Memory B cell (primary cell): ENCODE measurements at places on chromosomes 2 and 18.

GRCh38 chr2:37738266-37738885 is 66.9 kb upstream of the CDC42EP3 start:
- H3K27ac ChIP-seq = no peak overlapping the region
- no peak for DNase-seq
- peaks cover 4% of the 10 kb centered on the region for H3K4me1 ChIP-seq
- H3K36me3 ChIP-seq = no peaks in the 10 kb centered on the region
- H3K4me3 ChIP-seq = no peak overlapping the region

DNA sequence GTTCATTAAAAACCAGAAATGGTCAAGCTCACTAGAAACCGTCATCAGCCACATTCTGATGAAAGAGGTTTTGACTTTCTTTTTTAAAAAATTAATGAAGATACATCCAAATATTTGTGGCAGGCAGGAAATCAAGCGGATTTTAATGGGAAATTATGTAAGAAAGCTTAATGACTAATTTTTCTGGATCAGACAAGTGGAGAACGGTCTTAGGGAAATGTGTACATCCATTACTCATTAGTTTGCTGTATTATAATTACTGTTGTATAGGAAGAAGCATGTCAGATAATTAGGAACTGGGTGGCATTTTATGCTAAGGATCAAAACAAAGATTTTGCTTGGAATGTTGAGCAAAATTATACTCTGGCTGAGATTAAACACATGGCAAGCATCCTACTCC is 39.4 kb downstream of the AGAP1 start:
- no peaks in the 10 kb centered on the region for H3K27me3 ChIP-seq
- no peak overlapping the region for H3K27ac ChIP-seq
- DNase-seq = no peak
- no peak overlapping the region for H3K4me3 ChIP-seq
- H3K36me3 ChIP-seq = no peaks in the 10 kb centered on the region

DNA sequence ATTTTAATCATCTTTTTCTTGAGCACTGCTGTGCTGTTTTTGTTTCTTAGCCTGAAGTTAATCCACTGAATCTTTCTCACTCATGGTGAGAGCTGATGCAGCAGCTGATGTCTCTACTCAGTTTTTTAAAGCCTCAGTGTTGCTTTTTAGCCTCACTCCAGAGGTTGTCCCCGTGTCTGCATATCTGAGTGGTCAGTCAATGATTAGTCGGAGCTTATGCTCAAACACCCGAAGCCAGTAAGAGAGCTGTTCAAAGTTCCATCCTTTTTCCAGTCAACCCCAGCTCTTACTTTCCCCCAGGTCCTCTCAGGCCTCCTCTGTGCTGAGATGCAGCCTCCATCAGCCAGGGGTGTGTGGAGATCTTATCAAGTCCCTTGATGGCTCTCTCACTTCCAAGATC is 81.1 kb downstream of the MBOAT2 start:
- H3K4me3 ChIP-seq = no peak overlapping the region
- no peak overlapping the region for H3K27ac ChIP-seq
- no peaks in the 10 kb centered on the region for H3K36me3 ChIP-seq
- H3K4me1 ChIP-seq = no peaks in the 10 kb centered on the region
- no peak for DNase-seq

GRCh38 chr2:203949228-203949627 is 12.7 kb downstream of the ICOS start:
- H3K27ac ChIP-seq = no peak overlapping the region
- H3K4me1 ChIP-seq = peaks cover 4% of the 10 kb centered on the region
- DNase-seq = no peak
- no peak overlapping the region for H3K4me3 ChIP-seq
- H3K36me3 ChIP-seq = no peaks in the 10 kb centered on the region
- no peaks in the 10 kb centered on the region for H3K27me3 ChIP-seq

DNA sequence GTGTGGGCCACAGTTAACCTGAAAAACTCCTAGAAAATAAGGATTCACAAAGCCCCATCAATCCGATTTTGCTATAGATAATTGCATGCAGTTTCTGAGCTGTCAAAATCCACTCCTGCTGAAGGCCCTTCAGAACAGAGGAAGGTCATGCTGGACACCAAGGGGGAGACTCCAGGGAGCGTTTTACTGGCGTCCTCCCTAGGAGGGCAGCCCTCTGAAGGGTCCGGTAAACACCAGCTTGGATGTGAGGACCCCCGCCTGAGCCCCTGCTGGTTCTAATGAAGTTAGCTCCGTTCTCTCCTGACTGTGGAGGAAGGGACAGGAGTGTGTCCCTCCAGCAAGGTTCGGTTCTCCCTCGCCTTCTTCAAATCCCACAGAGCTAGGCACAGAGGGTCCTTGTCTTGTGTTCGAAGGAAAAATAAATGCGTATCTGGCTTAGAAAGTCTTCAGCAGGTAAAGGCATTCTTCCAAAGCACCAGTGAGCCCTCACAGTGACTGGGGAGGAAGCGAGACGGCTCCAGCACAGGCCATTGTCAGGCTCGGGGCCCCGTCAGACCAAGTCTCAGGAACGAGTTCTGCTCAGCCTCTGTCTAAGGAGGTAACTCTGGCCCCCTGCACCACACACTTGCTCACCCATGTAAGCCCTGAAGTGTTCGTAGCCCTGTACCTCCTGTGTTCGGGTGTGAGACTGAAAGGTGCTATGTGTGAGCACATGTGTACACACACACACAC is 41.6 kb downstream of the CABLES1 start:
- peaks cover 2% of the 10 kb centered on the region for H3K27me3 ChIP-seq
- no peak for DNase-seq
- no peaks in the 10 kb centered on the region for H3K36me3 ChIP-seq
- H3K4me3 ChIP-seq = no peak overlapping the region

- no peak overlapping the region for H3K27ac ChIP-seq
- no peak overlapping the region for H3K4me3 ChIP-seq
- no peaks in the 10 kb centered on the region for H3K4me1 ChIP-seq
- no peak for DNase-seq
- peaks cover 8% of the 10 kb centered on the region for H3K27me3 ChIP-seq
- H3K36me3 ChIP-seq = no peaks in the 10 kb centered on the region
These were observed 23.4 kb upstream of the RMP24 start for GRCh38 chr18:35949090-35949489.

DNA sequence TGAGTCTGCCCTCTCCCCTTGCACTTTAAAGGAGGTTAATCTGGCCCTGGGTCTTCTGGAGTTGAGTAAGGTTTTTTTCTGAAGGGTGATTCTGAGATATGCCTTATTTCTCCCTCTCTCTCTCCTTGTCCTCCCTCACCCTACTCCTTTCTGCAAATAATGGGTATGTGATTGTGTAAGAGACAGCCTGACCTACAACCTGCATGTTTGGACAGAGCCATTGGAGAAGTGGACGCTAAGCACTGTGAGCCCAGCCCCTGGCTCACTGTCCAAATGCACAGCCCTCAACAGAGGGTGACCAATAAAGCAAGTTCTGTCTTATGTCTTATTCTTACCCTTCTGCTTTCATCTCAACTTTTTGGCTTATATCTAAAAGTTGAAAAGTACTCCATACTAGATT is 71.5 kb downstream of the SPP2 start:
- H3K27ac ChIP-seq = no peak overlapping the region
- no peak overlapping the region for H3K4me3 ChIP-seq
- DNase-seq = no peak
- H3K27me3 ChIP-seq = peaks cover 9% of the 10 kb centered on the region
- H3K4me1 ChIP-seq = no peaks in the 10 kb centered on the region
- no peaks in the 10 kb centered on the region for H3K36me3 ChIP-seq

- no peak for DNase-seq
- H3K36me3 ChIP-seq = no peaks in the 10 kb centered on the region
- H3K4me1 ChIP-seq = no peaks in the 10 kb centered on the region
- no peak overlapping the region for H3K4me3 ChIP-seq
These were observed 132.9 kb downstream of the SOCS6 start for GRCh38 chr18:70421471-70422390.

DNA sequence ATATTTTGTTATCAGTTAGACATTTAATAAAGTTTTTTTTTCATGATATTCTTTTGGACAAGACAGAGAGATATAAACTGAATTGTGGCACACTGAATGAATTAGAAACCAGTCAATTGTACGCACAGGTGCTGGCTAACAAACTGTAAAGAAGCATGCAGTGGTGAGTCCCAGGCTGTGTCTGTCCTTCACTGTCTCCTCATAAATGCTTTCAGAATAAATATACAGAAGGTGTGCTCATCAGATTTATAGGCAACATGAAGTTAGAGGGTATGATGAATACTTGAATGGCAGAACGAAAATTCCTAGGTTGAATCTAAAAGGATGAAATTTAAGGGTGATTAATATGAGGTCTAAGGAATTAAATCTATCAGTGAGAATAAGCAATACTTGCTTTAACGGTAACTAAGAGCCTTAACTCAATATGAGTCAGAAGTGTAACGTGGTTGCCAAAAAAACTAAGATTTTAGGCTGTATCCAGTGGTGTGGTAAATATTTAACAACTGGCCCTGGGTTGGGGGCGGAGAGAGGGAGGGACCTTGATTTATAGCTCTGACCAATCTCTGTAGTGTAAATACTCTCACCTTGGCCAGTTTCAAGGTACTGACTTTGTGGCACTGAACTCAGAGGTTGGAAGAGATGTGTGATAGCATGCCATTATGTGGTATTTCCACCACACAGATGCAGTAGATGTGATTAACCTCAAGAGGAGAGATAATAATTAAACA is 41.9 kb upstream of the AAK1 start:
- no peak overlapping the region for H3K27ac ChIP-seq
- H3K27me3 ChIP-seq = peaks cover 35% of the 10 kb centered on the region
- no peak overlapping the region for H3K4me3 ChIP-seq
- no peak for DNase-seq
- H3K4me1 ChIP-seq = peaks cover 11% of the 10 kb centered on the region

DNA sequence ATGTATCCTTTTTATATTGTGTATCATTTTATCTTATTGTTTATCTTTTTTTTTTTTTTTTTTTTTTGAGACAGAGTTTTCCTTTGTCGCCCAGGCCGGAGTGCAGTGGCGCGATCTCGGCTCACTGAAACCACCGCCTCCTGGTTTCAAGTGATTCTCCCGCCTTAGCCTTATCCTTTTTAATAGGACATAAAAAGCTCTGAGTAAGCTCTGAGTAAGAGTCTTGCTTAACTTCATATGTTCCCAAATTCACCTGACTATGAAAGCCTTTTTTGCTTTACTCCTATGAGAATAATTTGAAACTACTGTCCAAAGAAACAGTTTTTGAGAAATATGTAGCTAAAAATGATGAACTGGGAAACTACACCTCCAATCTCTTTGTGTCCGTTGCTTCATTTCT is 525.5 kb downstream of the IRS1 start:
- H3K27me3 ChIP-seq = peaks cover 8% of the 10 kb centered on the region
- no peaks in the 10 kb centered on the region for H3K36me3 ChIP-seq
- H3K4me3 ChIP-seq = no peak overlapping the region
- no peak for DNase-seq
- H3K4me1 ChIP-seq = no peaks in the 10 kb centered on the region

DNA sequence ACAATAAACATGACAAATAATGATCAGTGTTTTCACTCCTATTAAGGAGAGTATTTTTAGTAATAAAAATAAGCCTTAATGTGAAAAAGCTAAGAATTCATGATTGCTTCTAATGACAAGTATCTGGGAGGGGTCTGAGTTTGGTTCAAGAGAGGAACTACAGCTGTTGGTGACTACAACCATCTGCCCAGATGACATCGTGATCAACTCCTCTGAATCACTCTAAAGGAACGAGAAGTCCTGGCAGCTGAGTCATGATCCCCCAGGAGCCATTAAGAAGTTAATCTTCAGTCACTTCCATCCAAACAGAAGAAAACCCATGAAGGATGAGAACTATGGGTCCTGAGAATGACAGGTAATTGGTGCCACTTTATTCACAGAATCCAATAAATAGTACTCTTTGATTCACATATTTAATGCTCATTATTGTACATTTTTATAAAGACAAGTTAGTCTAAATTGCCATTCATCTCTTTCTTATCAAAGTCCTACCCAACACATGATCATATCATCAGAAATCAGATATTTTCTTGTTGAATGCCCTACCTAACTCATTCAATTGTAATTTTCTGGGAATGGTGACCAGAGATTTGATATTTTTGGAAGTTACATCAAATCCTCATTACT is 6.8 kb downstream of the TFPI start:
- no peaks in the 10 kb centered on the region for H3K36me3 ChIP-seq
- H3K27me3 ChIP-seq = no peaks in the 10 kb centered on the region
- DNase-seq = no peak
- no peak overlapping the region for H3K4me3 ChIP-seq
- no peak overlapping the region for H3K27ac ChIP-seq
- no peaks in the 10 kb centered on the region for H3K4me1 ChIP-seq

GRCh38 chr18:70319187-70319586 is 30.3 kb downstream of the SOCS6 start:
- no peak for DNase-seq
- no peak overlapping the region for H3K27ac ChIP-seq
- H3K4me3 ChIP-seq = no peak overlapping the region
- no peaks in the 10 kb centered on the region for H3K4me1 ChIP-seq

GRCh38 chr2:112957511-112957910 is 20.3 kb upstream of the IL36G start:
- no peaks in the 10 kb centered on the region for H3K27me3 ChIP-seq
- no peak for DNase-seq
- H3K36me3 ChIP-seq = no peaks in the 10 kb centered on the region
- H3K4me3 ChIP-seq = no peak overlapping the region
- H3K4me1 ChIP-seq = no peaks in the 10 kb centered on the region
